T-helper 2 cell treated with Interferon-gamma antibody and Interleukin-4, amounts not matched to agents 5 μg/mL and 100 μg/mL, for 36 hours (primary cell): ENCODE measurements at places on chromosomes 16 and 17.

GRCh38 chr17:42163113-42163512, 8.3 kb upstream of the RAB5C start:
- peak; percentile 33 for DNase-seq

- DNase-seq = no peak
Observed at GRCh38 chr17:76137001-76137350, 4.1 kb downstream of the FOXJ1 start.

GRCh38 chr16:78761427-78761826, 662.0 kb downstream of the WWOX start:
- peak; percentile 58 for DNase-seq

DNA sequence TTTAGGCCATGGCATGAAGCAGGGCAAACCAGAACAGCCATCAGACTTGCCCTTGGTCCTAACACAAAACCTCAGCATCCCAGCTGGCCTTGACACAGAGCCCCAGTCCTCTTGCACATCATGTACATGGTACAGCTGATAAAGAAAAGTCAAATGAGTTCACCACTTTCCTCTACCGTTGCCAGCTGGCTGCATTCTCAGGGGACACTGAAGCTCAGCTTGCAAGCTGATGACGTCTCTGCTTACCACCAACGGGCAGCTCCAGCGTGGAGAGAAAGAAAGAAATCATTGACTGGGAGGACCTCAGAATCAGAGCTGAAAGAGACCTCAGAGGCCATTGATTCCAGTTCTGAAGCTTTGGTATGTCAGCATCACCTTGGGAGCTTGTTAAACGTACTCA, 80.7 kb upstream of the CES5A start:
- DNase-seq = no peak

GRCh38 chr16:82639666-82640336, 13.0 kb downstream of the CDH13 start:
- DNase-seq = peak; percentile 39

- no peak for DNase-seq
Observed at GRCh38 chr16:50235581-50235980, 30.8 kb upstream of the ADCY7 start.

- no peak for DNase-seq
Observed at GRCh38 chr16:23069844-23070243, 79.4 kb downstream of the USP31 start.

DNA sequence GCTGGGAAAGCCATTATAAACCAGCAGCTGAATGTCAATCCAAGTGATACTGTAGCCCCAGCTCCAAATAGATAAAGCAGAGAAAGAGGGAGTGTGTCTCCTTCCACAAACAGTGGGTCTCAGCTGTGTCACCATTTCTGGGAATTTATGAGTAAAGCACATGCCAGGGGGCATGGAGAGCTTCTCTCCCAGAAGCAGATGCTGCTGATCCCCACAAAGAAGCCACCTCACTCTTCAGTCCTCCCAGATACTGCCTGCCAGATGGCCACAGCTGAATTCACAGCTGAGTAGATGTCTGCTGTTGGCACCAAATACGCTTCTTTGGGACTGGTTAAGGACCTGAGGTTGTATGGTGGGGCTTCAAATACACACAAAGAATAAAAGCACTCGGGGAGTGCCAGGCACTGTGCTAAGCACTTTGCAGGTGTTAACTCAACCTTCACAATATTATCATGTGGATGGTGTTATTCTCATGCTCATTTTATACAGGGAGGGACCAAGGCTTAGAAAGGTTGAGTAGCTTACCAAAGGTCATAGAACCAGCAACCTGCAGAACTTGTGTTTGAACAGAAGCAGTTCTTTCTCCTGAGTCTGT, 298.3 kb downstream of the CDH11 start:
- no peak for DNase-seq

GRCh38 chr17:66397486-66397885, 95.1 kb downstream of the PRKCA start:
- peak; percentile 26 for DNase-seq

DNA sequence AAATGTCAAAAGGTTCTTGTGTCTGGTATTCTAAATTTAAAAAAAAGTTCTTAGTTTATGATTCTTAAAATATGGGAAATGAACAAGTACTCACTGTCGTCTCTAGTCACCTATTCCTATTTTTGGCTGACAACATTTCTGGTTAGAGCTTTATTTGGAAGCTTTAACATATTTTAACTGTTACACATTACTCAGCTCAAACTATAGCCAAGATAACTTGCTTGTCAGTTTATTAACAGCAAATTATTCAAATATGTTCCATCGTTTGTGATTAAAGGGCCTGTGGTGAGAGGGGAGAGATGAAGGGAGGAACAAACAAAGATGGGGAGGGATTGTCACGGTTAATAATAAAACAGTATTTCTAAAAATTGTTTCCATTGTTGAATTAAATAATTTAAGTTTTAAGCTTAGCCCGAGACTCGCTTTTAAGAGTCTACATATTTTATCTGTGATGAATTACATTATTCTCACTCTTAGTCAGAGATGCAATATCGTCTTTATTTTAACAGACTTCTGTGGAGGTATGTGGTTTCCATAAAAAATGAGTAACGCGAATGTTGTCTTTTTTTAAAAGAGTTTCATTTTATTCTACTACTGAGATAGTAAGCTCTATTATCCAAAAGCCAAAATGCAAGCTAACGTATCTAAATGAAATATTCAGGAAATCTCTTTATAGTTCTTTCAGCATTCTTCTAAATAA, 321.9 kb upstream of the PMFBP1 start:
- DNase-seq = no peak

DNA sequence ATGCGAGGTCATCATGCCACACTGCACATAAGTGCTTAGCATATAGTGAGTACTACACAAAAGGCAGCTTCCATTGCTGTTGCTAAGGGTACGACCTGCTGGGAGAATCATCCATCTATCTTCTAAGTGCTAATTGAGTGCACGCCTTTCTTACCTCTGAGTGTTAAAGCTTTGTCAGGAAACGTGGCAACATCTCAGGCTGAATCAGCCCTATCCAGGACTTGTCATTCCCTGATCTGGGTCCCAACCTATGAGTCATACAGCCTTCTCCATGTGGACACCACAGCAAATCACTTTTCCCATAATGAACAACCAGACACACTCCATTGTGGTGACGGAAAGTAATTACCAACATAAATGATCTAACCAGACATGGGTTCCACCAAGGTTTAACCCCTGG, 201.1 kb upstream of the MAF start:
- no peak for DNase-seq

- no peak for DNase-seq
Observed at GRCh38 chr17:13129356-13129755, 111.5 kb upstream of the ELAC2 start.

DNA sequence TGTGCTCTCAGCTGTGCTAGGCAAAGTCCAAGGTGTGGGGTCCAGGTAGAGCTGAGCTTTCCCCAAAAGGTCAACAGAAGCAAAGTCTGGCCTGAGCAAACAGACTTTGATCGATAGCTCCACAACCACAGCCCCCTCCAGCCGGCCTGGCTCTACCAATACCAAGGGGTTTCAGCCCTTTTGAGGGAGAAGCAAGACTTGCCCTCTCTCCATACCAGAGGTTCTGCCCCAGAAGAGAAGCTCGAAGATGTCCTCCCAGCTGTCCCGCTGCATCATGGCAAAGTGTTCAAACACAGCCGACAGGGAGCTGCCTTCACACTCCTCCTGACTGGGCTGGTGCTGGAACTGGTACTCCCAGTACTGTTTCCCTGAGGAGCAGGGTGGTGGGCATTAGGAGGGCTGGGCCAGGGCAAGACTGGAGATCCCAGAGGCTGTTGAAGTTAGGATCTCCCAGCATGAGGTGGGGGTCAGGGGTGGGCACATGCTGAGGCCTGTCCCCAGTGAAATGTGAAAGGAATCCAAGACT, 1.7 kb downstream of the VTN start:
- no peak for DNase-seq

- DNase-seq = no peak
Observed at GRCh38 chr16:9545522-9546437, 454.3 kb downstream of the HAPSTR1 start.

GRCh38 chr17:68646626-68647526, 45.7 kb upstream of the FAM20A start:
- no peak for DNase-seq

DNA sequence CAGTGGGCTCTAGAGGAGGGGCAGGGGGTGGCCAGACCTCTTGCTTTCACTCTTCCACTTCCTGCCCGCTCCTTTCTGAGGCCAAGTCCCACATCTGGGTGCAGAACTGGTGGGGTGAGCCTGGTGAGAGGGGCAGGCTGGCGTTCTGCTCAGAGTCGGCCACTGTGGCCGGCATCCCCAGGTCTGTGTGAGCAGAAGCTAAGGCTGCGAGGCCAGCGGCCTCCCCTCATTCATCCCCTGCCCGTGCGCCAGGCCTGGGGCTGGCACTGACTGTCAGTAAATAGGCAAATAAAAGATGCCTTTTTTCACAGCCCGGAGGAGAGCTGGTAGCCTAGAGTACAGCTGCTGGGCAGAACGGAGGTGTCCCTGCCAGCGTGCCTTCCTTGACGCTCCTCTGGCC, 1.2 kb downstream of the DEF8 start:
- no peak for DNase-seq

GRCh38 chr17:50109207-50109606, 14.1 kb downstream of the PDK2 start:
- no peak for DNase-seq

DNA sequence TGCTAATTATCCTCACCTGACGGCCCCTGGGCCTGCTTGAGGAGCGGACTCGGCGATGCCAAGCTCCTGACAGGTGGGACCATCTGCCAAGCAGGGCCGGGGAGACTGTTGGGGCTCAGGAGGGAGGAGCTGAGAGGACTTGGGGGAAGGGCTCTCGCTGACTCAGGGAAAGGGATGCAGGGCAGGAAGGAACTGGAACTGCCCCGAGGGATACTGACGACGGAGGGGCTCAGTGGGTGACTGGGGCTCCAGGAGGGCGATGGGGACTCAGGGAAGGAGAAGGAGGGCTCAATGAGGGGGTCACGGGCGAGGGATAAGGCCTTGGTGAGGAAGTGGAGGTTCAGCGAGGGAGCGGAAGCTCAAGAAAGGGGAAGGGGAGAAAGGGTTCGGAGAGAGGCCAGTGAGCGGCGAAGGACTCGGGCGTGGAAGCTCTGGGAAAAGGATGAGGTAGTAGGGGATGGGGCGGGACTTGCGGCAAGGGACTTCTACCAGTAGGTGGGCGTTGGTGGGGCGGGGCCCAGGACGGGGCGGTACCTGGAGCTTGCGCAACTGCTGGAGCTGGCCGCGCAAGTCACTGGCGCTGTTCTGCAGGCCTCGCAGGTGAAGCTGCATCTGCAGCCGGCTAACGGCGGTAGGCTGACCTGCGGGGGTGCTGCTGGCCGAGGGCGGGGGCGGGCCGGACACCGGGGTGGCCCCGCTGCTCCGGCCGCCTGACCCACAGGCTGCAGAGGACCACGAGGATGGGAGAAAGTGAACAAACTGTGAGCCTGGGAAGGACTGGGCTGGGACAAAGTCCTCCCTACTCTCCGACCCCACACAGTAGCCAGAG, 46.5 kb downstream of the SRCIN1 start:
- peak; percentile 88 for DNase-seq

DNA sequence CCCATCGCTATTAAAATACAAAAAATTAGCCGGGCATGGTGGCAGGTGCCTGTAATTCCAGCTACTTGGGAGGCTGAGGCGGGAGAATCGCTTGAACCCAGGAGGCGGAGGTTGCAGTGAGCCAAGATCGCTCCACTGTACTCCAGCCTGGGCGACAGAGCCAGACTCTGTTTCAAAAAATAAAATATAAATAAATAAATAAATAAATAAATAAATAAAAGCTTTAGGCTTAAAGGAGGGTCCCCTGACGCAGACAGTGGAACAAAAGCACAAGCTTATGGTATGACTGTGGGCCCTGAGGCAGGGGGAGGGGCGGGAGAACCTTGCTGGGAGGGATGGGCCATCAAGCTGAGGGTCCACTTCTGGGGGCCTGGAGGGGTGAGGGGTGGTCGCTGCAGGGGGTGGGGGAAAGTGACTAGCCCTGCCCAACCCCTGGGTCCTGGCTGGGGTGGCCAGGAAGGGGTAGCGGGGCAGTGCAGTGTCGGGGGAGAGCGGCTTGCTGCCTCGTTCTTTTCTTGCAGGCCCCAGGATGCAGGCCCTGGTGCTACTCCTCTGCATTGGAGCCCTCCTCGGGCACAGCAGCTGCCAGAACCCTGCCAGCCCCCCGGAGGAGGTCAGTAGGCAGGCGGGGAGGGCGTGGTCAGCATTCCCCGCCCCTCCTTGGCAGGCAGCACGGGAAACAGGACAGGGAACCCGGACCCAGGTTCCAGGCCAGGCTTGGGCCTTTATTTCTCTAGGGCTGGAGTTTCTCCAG, 4.7 kb downstream of the SERPINF1 start:
- no peak for DNase-seq

GRCh38 chr16:15760129-15760528, 96.7 kb downstream of the MYH11 start:
- no peak for DNase-seq

DNA sequence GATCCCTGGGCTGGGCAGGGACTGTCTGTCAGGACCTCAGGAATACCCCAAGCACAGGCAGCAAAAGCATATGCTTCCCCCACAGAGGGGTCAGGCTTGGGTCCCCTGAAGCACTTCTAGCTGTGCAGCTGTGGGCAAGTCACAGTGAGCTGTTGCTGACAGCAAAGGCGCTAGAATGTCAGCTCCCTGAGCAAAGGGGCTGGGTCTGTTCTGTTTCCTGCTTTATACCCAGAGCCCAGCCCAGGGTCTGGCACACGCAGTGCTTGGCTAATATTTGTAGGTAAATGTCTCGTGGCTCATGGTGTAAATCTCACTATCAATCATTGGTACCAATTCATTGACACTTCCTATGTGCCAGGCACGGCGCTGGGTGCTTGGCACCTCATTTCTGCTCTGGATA, 16.6 kb upstream of the MPRIP start:
- no peak for DNase-seq

GRCh38 chr16:15609286-15609649, 33.7 kb downstream of the MARF1 start:
- no peak for DNase-seq

DNA sequence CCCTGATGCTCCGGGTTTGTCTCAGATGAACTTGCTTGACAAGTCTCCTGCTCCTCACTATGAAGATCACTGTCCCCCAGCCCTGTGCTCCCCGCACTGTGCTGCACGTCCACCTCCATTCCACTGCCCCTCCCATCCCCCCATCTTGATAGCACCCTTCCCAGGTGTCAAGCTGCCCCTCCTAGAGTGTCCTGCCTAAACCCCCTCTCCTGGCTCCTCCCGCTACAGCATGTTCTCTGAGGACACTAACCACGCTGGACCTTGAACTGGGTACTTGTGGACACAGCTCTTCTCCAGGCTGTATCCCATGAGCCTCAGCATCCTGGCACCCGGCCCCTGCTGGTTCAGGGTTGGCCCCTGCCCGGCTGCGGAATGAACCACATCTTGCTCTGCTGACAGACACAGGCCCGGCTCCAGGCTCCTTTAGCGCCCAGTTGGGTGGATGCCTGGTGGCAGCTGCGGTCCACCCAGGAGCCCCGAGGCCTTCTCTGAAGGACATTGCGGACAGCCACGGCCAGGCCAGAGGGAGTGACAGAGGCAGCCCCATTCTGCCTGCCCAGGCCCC, 18.5 kb downstream of the DEXI start:
- no peak for DNase-seq

GRCh38 chr17:57408071-57408811, 151.9 kb downstream of the MSI2 start:
- DNase-seq = no peak
